ENCODE measurements at places on chromosomes 2 and 18.

- no peak for DNase-seq
These were observed 266.9 kb downstream of the TWIST2 start for GRCh38 chr2:239114616-239115265.

GRCh38 chr18:24567199-24567598 lies 106.8 kb downstream of the HRH4 start:
- no peak for DNase-seq

GRCh38 chr2:161068670-161069069 lies 91.6 kb upstream of the TANK start:
- DNase-seq: no peak

- DNase-seq: no peak
These were observed 4.6 kb downstream of the TMEM169 start for GRCh38 chr2:216086207-216086893.

GRCh38 chr2:215556979-215557378 lies 121.1 kb upstream of the FN1 start:
- no peak for DNase-seq

GRCh38 chr2:128490321-128490720 lies 171.7 kb upstream of the HS6ST1 start:
- DNase-seq: no peak

GRCh38 chr2:101157272-101157671 lies 6.1 kb upstream of the TBC1D8 start:
- DNase-seq: no peak

- no peak for DNase-seq
These were observed 2.1 kb downstream of the POMC start for GRCh38 chr2:25165992-25166875.

DNA sequence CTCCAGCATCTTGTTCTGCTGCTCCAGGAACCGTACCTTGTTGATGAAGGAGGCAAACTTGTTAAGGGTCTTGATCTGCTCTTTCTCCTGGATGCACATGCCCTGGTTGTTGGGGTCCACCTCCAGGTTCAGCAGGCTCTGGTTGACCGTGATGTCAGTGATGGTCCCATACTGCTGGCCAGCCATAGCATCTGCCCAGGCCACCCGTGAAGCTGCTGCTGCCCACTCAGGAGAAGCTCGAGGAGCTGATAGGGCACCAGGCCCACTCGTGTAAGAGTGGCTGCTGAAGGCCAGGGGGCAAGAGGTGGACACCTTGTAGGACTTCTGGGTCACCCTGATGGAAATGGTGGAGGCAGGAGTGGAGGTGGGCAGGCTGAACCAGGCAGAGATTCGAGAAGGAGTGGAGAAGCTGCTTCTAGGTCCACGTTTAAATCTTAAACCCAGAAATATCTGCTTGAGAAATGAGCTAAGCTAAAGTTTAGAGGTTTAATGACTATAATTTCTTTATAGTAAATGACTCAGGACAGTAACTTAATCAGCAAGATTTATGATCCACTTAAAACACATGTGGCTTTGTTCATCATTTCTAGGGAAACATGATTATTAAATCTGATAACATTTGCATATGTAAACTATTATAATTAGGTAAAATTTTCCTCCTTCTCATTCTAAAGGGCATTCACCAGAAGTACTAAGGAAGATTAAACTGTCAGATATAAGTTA lies 358.7 kb upstream of the SETBP1 start:
- no peak for DNase-seq

GRCh38 chr2:25608718-25609117 lies 64.7 kb downstream of the DTNB start:
- no peak for DNase-seq

DNA sequence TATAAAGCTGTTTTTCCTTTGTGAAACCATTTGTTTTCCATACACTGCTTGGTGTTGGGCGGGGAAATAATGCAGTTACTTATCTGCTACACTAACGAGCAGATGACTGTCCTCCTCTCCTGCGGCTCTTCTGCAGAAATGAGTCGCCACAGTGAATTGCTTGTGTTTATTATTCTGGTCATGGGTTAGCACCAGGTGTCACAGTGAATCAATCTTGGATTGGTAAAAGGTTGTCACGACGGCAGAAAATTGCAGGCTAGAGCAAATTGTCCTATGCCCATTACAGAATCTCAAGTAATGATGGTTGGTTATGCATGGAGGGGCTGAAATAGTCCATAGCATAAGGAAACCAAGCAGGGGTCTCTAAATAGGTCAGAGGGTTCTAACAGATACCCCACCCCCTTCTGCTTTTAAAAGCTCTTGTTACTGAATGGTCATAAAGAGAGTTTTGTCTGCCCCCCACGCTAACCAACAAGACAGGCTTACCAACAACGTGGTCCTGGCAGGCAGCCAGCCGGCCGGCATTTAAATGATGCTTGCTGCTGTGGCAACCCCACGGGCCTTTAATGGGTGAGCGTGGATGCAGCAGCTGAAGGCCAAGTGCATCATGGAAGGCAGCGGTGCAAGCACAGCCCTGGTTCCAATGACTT lies 29.5 kb downstream of the RAB31 start:
- no peak for DNase-seq

GRCh38 chr2:11338580-11338979 lies 5.9 kb downstream of the ROCK2 start:
- no peak for DNase-seq

- no peak for DNase-seq
These were observed 2.3 kb upstream of the BCL11A start for GRCh38 chr2:60555783-60556139.

DNA sequence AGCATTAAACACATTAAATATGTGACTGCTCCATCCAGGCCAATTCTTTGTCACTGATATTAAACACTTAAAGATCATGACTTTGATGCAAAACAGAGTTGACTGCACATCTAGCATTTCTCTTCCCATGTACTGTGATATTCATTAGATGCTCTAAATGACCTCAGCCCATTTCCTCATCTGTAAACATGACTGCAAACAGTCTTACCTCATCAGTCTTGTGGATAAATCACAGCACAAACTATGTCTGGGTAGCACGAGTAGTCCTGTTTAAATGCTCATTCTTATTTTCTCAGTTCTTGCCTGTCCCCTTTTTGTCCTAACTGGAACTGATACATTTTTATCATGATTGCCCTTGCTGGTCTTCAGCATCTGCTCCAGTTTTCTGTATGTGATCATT lies 1974.8 kb upstream of the LRRTM1 start:
- DNase-seq: no peak

DNA sequence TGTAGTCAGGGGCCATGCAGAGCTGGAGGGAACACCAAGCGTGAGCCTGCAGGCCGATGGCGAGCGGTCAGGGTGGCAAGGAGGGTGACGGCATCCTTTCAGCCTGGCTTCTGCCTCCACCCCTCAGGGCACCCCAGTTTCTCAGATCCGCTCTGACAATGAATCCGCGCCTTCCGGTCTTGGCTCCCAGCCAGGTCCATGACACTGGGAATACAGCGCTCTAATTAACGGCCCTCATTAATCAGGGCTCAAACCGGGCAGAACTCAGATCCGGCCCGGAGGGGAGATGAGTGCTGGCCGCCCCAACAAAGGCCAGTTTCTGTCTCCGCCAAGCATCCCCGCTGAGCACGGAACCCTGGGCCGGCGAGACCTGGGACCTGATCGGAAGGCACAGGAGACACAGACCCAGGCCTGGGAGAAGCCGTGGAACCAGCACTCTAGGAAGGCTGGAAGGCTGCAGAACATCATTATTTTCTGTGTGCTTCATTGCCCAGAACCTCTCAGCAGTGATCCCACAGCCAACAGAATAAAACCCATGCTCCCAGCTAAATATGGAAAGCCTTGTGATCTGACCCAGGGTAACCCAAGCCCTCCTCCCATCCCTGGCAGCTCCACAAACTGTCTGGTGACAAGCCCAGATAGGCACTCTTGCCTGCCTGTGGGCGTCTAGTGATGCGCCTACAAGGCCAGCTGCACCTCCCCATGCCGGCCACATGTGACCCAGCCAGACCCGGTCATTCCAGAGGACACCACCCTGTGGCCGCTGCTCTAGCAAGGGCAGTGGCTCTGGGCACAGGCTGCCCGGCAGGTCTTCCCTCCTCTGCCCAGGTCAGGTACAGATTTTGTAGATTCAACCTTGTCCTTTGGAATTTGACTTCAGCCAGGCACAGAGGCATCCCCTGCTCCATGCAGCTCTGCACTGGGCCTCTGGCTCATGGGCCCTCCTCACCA lies 438.7 kb upstream of the MYT1L start:
- DNase-seq: no peak

GRCh38 chr2:197786010-197786877 lies 1.1 kb upstream of the BOLL start:
- no peak for DNase-seq

DNA sequence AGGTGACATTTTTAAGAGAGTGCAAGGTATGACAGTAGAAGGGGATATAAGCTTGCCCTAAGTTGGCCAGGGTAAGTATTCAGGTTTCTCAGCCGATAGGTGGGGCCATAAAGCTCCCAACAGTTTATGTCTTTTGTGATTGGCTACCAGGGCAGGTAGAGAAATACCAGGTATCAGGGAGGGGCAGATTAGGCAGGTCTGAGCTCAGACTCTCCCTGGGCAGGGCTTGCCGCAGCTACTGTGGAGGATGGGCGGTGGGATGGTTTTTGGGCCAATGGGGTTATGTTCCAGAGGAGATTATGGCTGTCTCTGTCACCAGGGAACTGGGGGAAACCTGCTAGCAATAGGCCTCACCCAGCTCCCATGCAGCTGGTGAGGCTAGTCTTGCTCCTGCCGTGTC lies 211.6 kb downstream of the PTH2R start:
- DNase-seq: no peak

- DNase-seq: no peak
These were observed 377.2 kb upstream of the KLHL29 start for GRCh38 chr2:23007631-23008235.

DNA sequence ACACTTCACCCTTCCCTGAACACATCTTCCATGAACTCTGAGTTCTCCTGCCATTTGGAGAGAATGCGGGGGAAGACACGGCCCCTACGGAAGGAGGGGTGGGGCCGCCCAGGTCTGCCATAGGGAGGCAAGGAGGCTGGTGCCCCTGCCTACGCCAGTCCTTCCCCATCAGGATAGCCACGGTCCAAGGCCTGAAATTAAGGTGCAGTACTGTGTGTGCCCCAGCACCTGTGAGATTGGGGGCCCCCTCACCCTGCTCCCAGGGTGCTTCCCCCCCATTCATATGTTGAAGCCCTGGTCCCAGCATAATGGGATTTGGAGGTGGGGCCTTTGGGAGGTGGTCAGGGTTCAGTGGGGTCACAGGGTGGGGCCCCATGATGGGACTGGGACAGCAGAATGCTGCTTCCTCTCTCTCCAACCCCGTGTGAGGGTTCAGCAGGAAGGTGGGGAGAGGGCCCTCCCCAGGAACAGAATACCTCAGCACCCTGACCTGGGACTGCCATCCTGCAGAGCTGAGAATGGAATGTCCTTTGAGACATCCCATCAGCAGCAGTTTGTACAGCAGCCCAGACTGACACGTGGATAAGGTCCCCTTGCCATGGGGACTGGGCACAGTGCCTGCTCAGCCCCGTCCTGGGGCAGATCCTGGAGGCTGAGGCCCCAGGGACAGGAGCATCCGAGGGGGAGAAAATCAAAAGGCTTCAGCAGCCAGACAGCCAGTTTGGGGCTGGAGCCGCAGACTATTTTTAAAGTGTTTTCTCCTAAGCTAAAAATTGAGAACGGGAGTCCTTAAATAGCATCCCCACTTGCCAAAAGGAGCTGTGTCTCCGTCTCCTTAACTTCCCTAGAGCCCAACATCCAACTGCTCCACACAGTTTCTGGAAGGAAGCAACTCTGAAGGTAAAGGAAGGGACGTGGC lies 105.1 kb downstream of the NDUFA10 start:
- DNase-seq: no peak

GRCh38 chr2:152055366-152056108 lies 43.3 kb downstream of the CACNB4 start:
- DNase-seq: no peak

DNA sequence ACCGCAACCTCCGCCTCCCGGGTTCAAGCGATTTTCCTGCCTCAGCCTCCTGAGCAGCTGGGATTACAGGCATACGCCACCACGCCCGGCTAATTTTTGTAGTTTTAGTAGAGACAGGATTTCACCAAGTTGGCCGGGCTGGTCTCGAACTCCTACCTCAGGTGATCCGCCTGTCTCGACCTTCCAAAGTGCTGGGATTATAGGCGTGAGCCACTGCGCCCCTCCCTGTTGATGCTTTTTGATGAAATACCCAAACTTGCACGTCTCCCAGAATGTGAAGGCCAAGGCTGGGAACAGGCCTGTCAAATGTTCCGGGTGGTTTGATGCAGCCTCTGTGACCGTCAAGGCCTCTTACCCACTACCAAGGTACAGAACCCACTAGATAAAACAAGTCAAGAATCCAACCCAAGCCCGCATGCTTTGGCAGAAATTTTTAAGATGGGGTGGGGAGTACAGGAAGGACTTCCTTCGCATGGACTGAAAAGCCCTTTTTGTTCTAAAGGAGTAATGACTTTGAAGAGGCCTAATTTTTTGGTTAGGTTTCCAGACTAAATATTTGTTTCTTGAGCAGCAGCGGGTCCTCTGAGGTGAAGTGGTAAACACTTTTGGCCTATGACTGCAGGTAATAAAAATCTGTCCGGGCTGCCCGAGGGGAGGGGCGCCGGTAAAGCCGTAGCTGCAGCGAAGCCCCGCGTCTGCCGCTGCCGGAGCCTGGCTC lies 3.7 kb upstream of the EVX2 start:
- peak; percentile 68 for DNase-seq

DNA sequence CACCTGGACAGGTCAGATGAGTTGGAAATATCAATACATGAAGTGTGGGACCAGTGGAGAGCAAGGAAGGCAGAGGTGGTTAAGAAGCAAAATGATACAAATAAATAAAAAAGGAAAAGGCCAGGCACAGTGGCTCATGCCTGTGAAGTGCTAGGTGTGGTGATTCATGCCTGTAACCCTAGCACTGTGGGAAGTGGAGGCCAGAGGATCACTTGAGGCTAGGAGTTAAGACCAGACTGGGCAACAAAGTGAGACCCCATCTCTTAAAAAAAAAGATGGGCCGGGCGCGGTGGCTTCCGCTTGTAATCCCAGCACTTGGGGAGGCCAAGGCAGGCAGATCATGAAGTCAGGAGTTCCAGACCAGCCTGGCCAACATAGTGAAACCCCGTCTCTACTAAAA lies 2.9 kb downstream of the STON1 start:
- DNase-seq: no peak

- DNase-seq: peak; percentile 82
These were observed 195.7 kb downstream of the ZFP36L2 start for GRCh38 chr2:43030551-43031307.

DNA sequence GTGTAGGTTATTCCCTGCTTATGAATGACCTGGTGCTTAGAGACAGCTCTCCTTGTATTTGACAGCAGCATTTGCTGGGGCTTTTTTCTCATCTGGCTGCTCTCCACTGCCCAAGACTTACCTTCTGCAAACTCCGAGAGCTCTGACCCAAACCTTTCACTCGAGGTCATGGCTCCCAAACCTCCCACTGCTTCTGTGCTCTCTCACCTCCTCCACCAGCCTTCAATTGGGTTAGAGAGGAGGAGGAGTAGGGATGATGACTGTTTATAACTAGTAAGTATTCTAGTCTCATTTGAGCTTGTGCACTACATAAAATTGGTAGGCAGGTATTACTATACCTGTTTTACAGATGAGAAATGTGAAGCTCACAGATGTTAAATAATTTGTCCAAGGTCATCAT lies 40.1 kb downstream of the LIMS1 start:
- no peak for DNase-seq

Measured in lower leg skin (tissue), 4 donors.